ENCODE measurements at places on chromosomes 13 and 19.

DNA sequence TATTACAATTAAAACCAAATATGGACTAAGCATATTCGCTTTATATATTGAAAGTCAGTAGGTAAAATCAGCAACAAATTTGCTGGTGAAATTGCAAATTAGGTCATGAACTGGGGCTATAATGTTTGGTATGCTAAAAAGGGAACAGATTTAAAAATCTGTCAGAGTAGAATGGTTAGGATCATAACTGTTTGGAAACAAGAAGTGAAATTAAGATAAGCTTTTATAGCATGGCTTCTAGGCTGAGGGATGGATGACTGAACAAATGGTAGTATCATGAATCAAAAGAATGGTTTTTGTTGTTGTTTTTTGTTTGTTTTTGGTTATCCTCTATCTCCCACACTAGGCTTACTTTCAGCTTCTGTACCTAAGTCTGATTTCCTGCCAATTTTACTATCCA, 1090.4 kb downstream of the PCDH9 start:
- no peak for DNase-seq

- no peak for DNase-seq
Measured at GRCh38 chr19:48608798-48609263, 2.3 kb downstream of the SPACA4 start.

GRCh38 chr13:26971990-26972887, 199.4 kb downstream of the USP12 start:
- peak; percentile 17 for DNase-seq

GRCh38 chr19:5905114-5905778, 574 bp downstream of the VMAC start:
- DNase-seq, result no peak

GRCh38 chr19:13918726-13919411, 12.9 kb downstream of the CC2D1A start:
- DNase-seq, result no peak

DNA sequence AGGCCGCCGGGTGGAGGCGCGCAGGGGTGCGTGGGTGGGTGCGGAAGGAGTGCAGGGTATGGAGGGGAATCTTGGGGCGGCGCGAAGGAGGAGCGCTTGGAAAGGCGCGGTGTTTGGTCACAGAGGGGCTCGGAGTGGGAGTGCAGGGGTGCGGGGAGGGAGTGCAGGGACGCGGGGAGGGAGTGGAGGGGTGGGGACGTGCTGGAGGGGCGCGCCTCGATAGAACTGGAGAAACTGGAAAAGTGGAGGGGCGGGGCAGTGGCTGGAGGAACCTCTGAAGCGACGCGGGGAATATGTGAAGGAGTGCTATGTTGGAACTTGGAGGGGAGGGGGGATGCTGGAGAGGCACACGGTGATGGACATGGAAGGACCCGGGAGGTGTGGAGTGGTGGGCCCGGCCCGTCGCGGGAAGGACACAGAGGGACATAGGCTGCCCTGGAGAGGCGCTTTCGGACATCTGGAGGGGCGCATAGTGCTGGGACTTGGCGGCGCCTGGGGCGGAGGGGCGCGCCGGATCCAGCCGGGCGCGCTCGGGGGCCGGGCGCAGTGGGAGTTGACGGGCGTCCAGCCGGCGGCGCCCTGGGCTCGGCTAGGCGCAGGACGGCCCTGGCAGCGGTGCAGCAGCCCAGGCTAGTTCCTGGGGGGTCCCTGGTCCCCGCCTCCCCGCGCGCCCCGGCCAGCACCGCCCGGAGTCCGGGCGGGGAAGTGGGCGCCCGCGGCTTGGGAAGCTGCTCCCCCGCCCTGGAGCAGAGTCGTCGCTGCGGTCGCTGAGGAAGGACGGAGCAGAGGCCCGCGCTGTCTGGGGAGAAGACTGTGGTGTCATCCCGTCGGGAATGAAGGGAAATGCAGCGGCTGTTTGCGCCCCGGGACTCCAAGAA, 20.8 kb upstream of the SGCG start:
- DNase-seq, result no peak

- DNase-seq, result no peak
Measured at GRCh38 chr19:10143681-10144080, 24.0 kb upstream of the EIF3G start.

DNA sequence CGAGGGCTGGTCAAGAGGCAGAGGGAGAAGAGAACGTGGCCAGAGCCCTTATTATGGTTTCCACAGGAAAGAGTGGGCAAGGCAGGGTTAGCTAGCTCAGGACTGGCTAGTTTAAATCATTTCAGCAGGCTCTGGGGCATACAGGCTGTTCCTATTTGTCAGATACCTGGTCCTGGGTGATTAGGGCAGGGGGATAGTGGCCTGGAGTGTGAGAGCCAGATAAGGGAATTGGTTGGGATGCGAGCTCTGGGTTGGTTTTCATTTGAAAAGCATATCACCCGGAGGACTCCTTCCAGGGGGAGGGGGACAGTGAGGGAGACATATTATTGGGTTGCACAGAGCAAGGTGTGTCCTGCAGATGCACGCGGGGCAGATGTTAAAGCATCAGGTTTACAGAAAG, 75.3 kb upstream of the CLDN10 start:
- DNase-seq, result no peak

DNA sequence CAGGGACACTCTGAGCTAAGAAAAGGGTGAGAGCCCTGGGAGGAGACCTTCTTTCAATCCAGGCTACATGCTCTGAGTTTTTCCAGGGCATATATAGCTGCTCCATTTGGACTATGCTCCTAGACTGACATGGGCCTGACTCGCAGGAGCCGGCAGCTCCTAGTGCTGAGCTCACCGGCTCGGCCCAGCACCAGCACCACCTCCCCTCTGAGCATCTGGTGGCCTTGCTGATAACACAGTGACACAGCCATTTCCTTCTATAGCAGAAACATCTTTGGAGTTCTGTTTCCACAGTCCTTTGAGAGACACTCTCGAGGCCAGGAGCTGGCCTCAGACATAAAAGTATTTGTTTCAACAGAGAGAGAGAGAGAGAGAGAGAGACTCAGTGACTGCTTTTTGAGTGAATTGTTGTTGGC, 184.9 kb downstream of the TM9SF2 start:
- no peak for DNase-seq

DNA sequence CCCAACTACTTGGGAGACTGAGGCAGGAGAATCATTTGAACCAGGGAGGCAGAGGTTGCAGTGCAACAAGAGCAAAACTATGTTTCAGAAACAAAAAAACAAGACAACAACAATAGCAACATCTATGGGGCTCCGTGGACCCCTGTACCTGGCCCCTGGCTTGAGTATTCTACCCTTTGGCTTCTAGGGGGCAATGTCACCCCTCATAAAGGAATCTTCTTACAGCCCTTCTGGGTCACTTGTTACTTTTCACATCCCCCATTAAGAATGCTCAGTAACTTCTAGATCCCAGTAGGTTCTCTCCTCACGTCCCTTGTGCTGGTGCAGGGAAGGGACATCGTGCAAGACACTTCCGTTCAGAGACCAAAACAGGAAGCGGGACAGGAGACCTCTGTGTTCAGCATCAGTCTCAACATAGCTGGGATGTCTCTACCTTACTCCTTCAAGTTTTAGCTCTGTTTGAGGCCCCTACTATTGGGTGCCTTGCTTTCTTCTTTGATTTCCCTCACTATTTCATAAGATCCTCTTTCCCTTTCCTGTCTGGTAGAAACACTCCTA, 218.1 kb upstream of the ARGLU1 start:
- DNase-seq, result no peak

DNA sequence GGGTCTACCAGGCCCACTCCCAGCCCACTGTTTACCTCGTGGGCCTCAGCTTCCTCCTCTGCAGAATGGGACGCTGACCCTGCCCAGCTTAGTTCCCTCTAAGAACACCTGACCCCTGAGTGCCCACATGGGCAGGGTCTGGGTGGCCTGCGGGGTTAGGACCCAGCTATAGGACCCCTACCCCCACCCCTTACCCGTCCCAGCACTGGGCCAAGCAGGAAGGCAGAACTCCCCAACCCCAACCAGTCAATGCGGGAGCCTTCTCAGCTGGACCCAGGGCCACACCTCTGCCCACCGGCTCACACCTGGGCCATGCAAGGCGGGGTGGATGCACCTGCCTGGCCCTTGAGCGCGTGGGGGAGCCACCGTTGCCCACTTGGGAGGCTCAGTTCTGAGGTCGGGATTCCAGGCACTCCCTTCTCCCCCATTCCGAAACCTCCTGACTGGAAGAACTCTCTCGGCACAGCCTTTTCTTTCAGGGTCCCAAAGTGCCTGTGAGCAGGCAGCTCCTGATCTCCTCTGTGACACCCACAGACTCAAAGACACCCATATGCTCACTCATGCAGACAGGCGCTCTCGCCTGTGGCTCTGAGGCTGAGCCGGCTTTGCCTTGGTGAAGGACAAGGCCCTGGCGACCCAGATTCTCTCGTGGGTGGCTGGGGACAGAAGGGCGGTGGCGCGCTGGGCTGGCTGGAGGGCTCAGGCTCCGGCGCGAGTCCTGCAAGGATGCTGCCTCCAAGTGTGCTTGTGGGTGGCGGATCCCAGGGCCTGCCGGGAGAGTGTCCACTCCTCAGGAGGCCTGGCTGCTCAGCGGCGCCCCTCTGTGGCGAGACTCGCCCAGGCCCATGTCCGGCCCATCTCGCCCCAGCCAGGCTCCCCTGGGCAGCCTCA, 27.9 kb upstream of the PARP4 start:
- no peak for DNase-seq

DNA sequence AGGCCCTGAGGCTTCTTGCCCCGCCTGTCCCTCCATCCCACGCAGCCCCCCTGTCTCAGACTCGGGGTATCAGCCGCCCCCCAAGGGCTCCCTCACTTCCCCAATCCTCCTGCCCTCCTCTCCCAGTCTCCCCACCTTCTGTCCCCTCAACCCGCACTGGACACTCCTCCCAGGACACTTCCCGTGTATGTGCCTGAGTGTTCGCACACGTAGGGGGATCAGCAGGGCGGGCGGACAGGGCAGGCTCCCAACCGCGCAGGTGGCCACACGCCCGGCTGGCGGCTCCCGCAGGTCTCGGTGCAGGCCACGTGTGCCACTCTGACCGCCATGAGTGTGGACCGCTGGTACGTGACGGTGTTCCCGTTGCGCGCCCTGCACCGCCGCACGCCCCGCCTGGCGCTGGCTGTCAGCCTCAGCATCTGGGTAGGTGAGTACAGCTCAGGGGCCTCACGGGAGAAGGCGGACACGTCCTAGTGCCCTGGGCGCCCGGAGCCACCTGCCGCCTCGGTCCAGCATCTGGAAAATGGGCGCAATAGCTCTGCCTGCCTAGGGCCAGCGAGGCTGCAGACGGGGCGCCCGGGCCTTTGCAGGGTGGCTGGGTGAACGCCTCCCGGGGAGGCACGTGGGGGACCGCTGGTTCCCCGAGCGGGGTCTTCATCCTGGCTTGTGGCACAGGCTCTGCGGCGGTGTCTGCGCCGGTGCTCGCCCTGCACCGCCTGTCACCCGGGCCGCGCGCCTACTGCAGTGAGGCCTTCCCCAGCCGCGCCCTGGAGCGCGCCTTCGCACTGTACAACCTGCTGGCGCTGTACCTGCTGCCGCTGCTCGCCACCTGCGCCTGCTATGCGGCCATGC, 2.3 kb downstream of the KISS1R start:
- DNase-seq, result peak; percentile 77

DNA sequence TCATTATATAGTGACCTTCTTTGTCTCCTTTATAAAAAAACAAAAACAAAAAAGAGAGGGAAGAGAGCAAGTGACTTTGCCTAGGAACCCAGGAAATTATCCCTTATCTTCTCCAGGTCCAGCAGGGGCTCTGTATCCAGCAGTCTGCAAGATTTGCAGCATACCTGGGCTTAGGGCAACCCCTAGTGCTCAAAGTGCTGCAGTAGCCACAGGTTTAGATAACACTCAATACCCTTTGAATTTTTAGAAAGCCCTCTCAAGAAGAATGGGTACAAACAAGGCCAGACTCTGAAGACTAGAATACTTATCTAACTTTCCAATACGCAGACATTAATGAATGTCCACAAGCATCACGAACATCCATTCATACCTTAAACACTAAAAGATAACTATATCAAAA, 43.2 kb downstream of the CCNA1 start:
- no peak for DNase-seq

- no peak for DNase-seq
Measured at GRCh38 chr13:67961331-67961730, 731.2 kb upstream of the PCDH9 start.

- DNase-seq, result no peak
Measured at GRCh38 chr13:89568746-89569145, 1778.7 kb upstream of the MIR17HG start.

GRCh38 chr13:100088273-100088643, 635 bp upstream of the PCCA start:
- no peak for DNase-seq

DNA sequence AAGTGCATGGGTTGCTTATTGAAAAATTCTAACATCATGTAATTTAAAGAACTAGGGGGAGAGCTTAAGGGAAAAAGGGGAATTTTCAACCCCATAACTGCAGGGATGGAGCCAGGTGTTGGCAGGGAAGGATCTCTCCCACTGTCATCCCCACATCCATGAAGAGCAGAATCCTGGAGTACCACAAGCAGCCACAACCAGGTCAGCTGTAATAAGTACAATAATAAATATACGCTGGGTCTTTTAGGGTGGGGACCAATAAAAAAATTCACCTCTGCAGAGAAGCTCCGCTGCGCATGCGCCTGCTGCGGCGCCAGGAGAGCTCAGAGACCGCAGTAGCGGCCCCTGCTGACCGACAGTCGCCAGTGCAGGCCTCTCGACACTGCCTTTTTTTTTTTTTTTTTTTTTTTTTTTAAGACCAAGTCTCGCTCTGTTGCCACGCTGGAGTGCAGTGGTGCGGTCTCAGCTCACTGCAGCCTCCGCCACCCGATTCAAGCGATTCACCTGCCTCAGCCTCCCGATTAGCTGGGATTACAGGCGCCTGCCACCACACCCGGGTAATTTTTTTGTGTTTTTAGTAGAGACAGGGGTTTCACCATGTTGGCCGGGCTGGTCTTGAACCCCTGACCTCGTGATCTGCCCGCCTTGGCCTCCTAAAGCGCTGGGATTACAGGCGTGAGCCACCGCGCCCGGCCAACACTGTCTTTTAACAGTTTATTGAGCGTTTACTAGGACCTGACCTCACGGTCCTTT, 2.5 kb upstream of the EEF2 start:
- peak; percentile 84 for DNase-seq

DNA sequence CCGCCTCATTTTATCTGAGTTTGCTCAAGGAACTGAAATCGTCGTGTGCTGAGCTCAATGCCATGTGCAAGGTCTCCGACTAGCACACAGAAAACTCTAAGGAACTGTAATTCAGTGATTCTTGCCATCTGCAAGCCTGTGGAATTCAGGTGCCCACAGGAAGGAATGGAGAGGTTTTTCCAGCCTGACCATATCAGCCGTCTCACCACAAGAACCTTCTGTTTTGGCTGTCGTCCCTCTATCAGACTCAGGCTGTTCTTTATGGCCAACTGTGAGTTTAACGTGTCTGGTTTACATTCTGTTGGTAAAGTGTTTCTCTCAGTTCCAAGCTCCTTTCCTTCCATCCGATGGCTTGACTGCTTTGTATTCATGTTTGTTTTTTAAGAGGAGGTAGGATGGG, 293.5 kb downstream of the SPRY2 start:
- DNase-seq, result no peak

- no peak for DNase-seq
Measured at GRCh38 chr13:28750187-28751045, 31.6 kb upstream of the SLC46A3 start.

All from NCI-H1105 (cell line).